ENCODE measurements at places on chromosomes 12 and 14.
A peak's percentile ranks its signal among the peaks of the same experiment; 100 is the strongest.

DNA sequence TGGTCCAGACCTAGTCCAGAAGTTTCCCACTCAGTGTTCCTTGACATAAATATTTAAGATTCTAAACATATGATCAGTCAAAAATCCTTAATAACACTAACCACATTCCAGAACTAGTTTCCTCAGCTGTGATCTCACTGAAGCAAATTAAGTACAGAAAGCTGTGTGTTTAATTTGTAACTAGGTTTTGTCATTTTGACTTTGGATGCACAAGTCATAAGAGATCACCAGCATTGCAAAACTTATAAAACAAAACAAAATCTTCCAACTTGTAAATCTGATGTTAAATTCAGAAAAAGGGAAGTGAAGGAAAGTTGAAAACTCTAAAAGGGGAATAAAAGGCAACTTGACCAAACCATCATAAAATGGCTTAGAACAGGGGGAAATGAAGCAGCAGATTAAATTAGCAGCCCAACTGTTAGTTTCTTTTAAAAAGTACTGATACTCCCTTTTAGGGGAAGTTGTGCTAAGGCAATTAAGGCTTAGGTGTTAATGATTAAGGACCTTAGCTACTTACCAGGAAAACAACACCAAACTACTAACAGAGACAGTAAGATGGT lies 56.6 kb downstream of the SH2B3 start:
- DNase-seq: no peak

DNA sequence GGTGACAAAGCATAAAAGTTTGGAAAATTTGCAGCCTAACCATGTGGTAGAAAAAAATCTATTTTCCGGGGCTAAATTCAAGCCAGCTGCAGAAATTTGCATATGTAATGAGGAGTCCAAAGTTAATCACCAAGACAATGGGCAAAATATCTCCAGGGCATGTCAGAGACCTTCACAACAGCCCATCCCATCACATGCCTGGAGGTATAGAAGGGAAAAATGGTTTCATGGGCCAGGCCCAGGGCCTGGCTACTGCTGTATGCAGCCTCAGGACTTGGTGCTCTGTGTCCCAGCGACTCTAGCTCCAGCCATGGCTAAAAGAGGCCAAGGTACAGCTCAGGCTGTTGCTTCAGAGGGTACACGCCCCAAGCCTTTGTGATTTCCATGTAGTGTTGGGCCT lies 655.8 kb upstream of the MGAT4C start:
- DNase-seq: no peak

GRCh38 chr14:100777818-100778525 lies 47.9 kb upstream of the MEG3 start:
- no peak for DNase-seq

DNA sequence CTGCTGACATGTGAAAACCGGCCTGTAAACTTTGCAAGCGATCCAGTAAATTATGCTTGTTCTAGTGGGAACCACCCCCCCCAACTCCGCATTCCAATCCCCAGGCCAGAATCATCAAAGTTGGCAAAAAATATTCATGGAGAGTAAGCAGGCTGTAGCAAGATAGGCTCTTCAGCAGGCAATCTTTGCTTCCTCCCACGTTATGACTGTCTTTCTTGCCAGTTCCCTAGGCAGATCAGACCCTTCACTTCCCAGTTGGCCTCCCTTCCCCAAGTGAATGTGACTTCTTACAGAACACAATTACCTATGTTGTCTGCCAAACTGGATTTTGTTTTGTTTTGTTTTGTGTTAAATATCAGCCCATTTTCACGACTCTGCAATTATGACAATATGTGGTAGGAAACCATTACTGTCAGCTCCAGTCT lies 1.2 kb upstream of the PTGER2 start:
- DNase-seq: no peak

GRCh38 chr14:54803926-54804537 lies 98.6 kb downstream of the GCH1 start:
- no peak for DNase-seq

DNA sequence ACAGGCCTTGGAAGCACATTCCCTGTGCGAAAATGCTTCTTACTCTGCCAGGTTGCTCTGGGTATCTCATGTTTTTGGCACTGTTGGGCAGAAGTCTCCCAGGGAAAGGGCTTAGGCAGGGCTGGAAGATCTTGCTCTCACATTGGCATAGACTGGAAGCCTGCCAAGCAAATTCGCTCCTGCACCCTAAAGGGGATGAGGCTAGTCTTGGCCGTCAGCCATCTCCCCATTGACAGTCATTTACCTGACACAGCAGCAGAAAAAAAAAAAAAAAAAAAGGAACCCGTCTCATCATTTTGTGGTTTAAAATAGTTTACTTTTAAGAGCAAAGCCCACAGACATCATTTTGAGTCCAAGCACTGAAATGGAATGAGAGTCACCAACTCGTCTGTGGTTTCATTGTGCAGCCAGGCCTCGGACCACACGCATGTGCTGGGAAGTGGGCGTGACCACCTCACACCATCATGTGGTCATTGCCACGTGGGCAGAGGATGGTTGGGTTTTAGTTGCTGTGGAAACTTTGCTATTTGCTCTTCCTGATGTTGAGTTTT lies 84.8 kb downstream of the NRXN3 start:
- no peak for DNase-seq

DNA sequence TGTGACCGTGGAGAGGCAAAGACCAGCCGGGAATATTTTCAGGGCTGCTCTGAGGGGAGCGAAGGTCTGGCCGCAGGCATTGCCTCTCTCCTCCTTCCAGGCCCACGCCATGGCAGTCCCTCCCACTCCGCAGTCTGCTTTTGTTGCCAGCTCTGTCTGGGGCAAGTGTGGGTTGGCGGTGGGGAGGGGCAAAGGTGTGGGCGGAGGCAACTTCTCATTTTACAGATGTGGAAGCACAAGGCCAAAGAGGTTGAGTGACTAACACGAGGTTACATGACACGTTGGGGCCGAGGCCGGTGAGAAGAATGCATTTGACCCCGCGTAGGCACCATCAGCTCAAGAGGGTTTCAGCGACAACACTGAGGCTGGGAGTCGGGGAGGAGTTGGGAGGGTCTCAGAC lies 6.1 kb upstream of the FAIM2 start:
- DNase-seq: peak; percentile 49

DNA sequence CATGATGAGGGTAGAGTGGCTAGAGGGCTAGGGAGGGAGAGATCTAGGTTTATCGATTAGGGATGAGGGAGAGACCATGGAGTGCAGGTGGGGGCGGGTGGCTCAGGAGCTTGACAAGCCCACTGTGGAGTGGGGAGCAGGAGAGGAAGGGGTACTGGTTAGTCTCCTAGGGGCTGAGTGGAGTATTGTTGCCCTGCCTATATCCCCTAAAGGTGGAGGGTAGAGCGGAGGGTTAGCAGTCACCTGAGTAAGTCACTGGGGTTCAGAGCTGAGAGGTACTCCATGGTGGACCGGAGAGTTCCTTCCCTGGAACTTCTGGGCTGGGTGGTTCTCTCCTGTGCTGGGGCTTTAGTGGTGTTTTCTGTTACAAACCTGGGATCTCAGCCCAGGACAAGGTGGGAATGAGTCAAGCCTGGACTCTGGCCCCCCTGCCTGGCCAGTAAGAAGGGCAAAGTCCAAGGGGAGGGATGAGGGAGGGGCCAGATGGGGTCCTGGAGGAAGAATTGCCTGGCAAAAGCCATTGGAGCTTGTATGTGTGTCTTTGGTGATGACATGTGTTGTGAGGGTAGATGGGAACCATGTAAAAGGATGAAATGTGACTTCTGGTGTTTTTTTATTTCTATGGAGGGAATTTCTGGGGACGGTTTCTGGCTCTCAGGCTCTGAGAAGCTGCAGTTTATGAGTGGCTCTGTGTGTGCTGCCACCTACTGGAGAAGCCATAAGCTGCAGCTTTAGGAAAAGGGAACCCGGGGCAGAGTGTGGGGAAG lies at the start of gene CIDEB:
CIDEB (minus strand) TSS at position 403 of the 767 bp plus-strand sequence; CDS start at position 284, 119 bp downstream.
- DNase-seq: peak; percentile 53

GRCh38 chr14:87278415-87278814 lies 714.6 kb downstream of the GALC start:
- DNase-seq: no peak

GRCh38 chr14:103556946-103557758 lies 5.3 kb downstream of the BAG5 start:
- DNase-seq: no peak

DNA sequence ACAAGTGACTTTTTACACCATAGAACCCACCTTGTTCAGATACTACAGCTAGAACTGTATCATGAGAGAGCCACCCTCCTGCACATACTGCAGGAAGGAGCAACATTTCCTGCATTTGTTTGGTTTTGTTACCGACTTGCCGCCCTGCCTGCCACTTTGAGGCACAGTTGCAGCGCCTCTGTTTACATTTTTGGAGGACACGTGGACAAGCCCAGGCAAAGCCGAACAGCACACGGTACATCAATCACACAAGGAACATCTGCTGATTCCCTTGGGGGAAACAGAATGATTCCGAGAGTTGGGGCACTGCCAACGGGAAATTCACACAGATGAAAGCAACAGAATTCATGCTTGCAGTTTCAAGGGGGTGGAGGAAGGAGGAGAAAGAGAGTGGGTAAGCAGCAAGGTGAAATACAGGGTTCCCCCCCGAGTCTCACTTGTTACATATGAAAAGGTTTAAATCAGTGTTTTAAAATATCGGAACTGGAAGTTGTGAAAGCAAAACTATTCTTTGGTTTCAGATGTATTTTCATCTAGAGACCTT lies 110.7 kb downstream of the BTG1 start:
- no peak for DNase-seq

GRCh38 chr14:90632451-90632850 lies 183.8 kb downstream of the TTC7B start:
- DNase-seq: no peak

DNA sequence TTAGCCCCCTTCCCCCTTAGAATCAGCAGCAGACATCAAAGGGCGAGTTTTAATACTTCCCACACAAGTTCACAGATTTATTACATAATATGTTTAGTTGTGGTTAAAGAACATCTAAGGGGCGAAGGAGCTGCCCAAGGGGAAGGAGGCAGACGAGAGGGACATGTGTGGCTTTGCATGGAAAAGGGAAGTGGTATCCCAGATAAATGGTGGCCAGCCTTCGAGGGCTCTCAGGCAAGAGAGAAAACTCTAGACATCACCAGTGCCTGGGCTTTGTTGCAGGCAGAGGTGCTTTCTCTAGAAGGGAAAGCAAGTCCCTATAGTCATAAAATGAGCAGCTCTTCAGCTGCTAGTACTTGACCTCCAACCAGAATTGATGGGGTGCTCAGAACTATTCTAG lies 121.2 kb downstream of the CACNA1C start:
- no peak for DNase-seq

DNA sequence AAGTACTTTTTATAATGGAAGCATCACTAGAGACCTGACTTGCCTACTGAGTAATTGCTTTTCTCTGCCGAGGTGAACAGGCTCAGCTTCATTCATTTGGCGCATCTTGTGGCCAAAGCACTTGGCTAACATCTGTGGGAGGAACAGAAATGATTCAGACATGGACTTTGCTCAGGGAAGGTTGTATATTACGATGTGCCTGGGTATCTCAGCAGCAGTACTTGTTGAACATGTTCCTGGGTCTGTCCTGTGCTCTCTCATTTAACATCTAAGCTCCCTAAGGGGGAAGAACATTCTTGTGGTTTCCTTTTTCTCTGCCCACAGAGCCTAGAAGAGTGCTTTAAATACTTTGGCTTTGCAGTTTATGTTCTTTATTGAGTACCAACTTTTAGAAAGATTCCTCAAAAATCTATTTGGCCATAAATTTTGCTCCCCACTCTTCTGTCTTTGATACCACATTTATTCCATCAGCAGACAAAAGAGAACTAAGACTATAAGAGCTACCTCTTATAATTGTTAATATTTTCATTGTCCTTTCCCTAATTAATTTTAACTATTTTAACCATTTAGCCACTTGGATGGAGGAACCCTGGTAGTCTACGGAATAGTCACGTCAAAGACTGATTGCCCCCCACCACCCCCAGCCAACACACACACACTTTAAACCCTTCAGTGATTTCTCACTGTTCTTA lies 101.2 kb upstream of the EGLN3 start:
- DNase-seq: no peak

Measured in neuronal stem cell (in vitro differentiated cells).